ENCODE measurements at places on chromosomes 7 and 10.

DNA sequence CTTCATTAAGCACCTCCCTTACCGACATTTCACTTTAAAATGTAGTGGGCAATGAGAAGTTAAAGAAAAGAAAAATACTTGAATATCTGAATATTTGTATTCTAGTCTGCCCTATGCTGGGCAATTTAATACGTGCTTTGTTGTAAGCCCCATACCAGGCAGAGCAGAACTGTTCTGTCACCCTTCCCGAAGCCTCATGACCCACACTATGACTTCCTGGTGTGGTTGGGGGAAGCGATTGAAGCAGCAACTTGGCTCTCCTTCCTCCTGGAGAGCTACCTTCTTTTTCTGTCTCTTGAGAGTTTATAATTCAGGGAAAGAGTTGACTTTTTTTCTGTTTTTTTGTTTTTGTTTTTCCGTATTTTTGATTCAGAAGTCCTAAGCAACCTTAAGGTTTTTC, 243.7 kb downstream of the INHBA start:
- DNase-seq, result no peak

GRCh38 chr10:23063973-23064812, 31.2 kb upstream of the MSRB2 start:
- DNase-seq, result no peak

DNA sequence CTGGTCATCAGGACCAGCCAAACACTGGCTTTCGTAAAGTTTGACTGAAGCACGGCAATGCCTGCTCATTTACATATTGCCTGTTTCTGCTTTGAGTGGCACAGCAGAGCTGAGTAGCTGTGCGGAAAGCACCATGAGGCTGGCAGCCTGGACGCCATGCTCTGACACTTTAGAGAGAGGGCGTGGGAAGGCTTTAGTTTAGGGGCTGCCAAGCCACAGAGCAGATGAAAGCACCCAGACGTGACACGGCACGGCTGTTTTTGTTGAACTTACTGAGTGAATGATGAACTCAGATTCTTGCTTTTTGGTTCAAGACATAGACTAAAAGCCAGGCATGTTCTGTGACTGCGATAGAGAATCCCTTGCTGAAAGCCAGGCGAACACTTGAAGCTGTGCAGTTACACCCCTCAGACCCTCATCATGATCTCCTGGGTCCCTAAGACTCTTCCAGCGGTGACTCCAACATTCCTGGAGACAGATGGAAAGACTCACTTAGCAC, 182.1 kb downstream of the ZMYND11 start:
- DNase-seq, result no peak

GRCh38 chr10:121886997-121887622, 40.7 kb downstream of the ATE1 start:
- DNase-seq, result peak; percentile 47

DNA sequence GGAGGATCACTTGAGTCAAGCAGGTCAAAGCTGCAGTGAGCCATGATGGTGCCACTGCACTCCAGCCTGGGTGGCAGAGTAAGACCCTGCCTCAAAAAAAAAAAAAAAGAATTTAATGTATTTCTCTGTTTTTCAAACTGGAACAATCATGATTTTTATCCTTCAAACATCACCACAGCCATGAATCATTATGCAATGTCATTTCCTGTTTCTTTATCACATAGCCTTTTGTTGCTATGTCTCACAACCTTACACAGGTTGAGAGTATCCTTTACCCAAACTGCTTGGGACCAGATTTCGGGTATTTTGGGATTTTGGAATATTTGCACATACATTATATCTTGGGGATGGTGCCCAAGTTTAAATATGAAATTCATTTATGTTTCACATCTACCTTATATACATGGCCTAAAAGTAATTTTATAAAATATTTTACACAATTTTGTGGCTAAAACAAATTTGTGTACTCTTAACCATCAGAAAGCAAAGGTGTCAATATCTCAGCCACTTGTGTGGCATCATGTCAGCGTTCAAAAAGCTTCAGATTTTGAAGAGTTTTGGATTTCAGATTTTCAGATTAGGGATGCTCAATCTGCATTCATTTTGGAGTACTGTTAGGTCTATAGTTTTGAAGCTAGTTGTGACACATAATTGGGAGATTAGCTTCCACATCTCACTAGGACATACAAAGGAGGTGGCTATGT, 8.2 kb downstream of the NT5C3A start:
- no peak for DNase-seq

DNA sequence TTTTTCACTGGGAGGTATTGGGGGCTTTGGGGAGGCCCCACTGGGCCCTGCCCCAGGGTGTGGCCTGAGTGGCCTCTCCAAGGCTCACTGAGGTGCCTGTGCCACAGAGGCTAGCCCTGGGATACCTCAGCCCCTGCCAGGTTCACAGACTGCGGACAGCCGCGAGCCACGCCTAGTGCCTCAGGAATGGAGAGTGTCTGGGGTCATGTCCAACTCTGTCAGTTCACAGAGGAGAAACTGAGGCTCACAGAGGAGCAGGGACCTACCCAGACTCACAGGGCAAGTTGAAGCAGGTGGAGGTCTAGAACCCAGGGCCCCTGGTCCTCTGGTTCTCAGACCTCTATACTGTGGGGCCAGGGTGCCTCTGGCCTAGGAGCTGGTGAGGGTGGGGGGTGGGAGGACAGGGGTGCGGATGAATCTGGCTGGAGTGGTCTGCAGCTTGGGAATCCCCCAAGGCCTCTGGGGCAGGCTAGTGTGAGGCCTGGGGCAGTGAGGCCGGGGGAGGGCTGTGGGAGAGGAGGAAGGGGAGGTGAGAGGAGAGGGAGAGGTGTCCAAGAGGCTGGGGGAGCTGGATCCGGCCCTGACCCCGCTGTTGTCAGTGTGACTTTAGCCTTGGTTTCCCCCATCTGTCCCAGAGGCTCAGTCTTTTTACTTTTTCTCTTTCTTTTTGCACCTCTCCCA, 20.0 kb downstream of the NEURL1 start:
- no peak for DNase-seq

- no peak for DNase-seq
Observed at GRCh38 chr10:127908106-127908958, 1.4 kb downstream of the PTPRE start.

DNA sequence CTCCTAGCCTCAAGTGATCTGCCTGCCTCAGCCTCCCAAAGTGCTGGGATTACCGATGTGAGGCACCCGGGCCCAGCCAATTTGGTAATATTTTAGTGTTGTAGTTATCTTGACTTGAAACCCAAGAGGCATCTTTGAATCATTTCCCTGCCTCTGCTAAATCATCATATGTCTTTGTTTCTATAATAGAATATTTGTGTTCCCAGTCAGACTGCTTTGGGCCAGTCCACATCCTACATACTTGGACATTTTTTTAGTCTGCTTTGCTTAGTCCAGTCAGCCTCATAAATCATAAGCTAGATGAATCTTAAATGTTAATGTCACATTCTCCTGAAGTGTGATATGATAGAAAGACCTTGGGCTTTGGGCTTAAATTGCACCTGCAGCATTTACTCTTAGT, 5.9 kb downstream of the STAM start:
- peak; percentile 23 for DNase-seq

GRCh38 chr10:110081911-110082310, 74.1 kb downstream of the ADD3 start:
- no peak for DNase-seq

DNA sequence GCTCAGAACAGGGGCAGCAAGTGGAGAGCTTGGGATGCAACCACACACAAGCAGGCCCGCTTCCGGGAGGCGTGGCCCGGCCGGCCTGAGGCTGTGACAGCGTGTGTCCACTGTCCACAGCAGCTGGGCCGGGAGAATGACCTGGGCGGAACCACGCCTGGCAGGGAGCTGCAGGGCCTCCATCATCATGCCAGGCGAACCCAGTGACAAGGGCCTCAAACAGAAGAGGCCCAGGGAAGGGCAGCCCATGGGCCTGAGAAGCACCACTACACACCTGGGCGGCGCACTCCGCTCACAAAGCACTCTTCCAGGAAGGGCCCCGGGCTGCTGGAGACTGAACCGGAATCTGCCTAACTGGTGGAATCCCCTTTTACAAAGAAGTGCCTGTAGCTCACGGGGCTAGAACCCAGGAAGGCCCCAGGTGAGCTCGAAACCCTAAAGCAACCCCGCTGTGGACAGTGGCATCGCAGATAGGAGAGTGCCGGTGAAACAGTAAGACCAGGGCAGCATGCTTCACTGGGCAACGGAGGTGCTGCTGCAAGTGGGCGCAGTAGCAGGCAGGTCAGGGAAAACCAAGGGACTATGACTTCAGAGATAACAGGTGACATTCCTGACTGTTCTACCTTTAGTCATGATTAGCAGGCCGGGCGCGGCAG, 66.0 kb downstream of the MAD1L1 start:
- DNase-seq, result no peak

- no peak for DNase-seq
Observed at GRCh38 chr7:148723846-148724245, 25.1 kb downstream of the CUL1 start.

- DNase-seq, result no peak
Observed at GRCh38 chr10:112896722-112897121, 53.3 kb upstream of the TCF7L2 start.

GRCh38 chr7:22109761-22110160, 164.1 kb upstream of the CDCA7L start:
- peak; percentile 43 for DNase-seq

- no peak for DNase-seq
Observed at GRCh38 chr7:258476-259190, 31.3 kb upstream of the FOXL3 start.

DNA sequence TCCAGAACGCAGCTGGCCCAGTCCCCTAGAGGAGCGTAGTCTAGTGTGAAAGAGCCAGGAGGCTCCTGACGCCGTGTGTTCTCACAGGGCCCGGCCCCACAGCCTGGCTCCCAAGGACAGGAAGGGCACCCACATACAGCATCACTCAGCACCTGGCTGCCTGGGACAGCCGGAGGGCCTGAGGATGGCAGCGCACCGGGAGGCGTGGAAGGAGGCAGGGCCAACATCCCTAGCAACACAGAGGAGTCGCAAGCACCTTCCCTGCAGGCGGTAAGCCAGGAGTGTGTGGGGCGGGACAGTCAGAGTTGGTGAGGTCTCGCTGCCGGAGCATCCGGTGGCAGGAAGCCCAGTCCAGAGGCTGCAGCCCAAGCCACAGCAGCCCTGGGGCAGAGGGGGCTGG, 125.8 kb downstream of the MAD1L1 start:
- no peak for DNase-seq

GRCh38 chr7:11540271-11540761, 291.7 kb downstream of the THSD7A start:
- DNase-seq, result no peak

- DNase-seq, result no peak
Observed at GRCh38 chr7:118285358-118285757, 60.9 kb downstream of the ANKRD7 start.

GRCh38 chr10:83045731-83046130, 1093.6 kb upstream of the GHITM start:
- no peak for DNase-seq

GRCh38 chr10:47330366-47330765, 8.1 kb downstream of the GDF2 start:
- DNase-seq, result no peak

- peak; percentile 87 for DNase-seq
Observed at GRCh38 chr10:79084012-79084971, 15.5 kb downstream of the ZMIZ1 start.

- DNase-seq, result no peak
Observed at GRCh38 chr7:99860281-99861127, 16.3 kb downstream of the OR2AE1 start.

- DNase-seq, result no peak
Observed at GRCh38 chr10:283916-284356, 148.7 kb downstream of the ZMYND11 start.
